ENCODE measurements at places on chromosomes 16 and 17.

GRCh38 chr17:75345514-75346167 is 56.4 kb upstream of the SLC25A19 start:
- DNase-seq: peak; percentile 63

- DNase-seq: no peak
Observed at GRCh38 chr16:17339764-17340541, 130.8 kb downstream of the XYLT1 start.

GRCh38 chr16:84552135-84552534 is 47.7 kb upstream of the MEAK7 start:
- DNase-seq: no peak

GRCh38 chr17:44086364-44087311 is 16.1 kb downstream of the G6PC3 start:
- no peak for DNase-seq

GRCh38 chr16:69329369-69330285 is 761 bp downstream of the PDF start:
- peak; percentile 7 for DNase-seq

GRCh38 chr16:80824623-80825364 is 20.4 kb upstream of the CDYL2 start:
- DNase-seq: no peak

- no peak for DNase-seq
Observed at GRCh38 chr17:76740329-76741118, 2.6 kb downstream of the MFSD11 start.

DNA sequence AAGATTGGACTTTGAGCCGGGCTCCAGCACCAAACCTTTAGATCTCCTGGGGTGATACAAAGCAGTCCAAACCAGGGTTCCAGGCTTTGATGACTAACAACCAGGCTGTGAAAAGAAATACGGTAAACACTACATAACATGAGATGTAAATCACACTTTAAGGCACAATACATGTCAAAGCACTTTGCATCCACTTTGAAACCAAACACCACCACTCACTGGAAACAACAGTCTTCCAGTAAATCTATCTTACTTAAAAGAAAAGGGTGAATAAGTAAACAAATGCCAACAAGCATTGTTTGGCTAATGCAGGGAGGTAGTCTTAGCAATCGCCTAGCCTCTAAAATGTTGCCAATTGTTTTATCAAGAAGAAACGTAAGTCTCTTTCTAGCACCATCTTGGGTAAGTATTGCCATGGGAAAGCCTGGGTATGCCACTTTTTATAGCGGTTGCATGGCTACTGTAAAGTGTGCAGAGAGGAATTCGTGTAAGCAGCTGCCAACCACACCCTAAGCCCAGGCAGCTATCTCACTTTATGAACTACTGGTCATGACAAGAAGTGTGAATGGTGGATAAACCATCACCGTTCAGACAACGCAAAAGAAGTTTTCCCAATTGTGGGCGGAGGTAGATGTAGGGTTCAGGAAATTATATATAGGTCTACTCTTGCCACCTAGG is 267.4 kb upstream of the PSMD7 start:
- no peak for DNase-seq

- DNase-seq: no peak
Observed at GRCh38 chr16:67040166-67040565, 11.2 kb downstream of the CBFB start.

DNA sequence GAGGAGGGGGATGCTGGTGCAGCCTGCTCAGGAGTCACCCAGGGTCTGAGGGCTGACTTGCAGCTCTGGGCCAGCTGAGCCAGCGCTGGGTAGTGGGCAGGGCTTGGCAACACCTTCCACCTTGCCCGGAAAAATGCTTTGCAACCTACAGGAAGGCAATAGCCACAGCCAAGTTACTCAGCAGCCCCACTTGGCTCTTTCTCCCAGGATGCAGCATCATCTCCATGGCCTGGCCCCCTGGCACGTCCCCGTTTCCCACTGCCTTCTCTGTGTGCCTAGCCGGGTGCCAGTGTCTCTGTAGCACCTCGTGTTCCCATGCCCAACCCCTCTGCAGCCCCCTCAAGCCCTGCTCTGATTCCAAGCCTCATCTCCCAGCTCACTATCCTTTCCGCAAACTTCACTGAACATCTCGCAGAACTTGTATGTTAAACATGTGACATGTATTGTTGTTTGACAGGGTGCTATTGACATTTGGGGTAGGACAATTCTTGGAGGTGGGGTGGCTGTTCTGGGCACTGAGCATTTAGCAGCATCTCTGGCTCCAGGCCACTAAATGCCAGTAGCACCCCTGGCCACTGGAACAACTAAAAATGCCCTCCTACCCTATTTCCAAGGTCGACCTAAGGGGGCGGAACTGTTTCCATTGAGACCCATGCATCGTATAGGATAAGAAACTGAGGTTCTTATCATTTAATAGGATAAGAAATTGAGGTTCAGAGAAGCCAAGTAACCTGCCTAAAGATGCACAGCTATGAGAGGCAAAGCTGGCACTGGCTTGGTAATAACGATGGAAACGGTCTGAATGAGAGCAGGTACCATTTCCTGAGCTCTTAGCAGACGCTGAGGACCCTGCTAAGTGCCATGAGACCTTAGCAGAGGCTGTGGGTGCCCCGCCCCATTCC is 12.2 kb downstream of the DEXI start:
- no peak for DNase-seq

DNA sequence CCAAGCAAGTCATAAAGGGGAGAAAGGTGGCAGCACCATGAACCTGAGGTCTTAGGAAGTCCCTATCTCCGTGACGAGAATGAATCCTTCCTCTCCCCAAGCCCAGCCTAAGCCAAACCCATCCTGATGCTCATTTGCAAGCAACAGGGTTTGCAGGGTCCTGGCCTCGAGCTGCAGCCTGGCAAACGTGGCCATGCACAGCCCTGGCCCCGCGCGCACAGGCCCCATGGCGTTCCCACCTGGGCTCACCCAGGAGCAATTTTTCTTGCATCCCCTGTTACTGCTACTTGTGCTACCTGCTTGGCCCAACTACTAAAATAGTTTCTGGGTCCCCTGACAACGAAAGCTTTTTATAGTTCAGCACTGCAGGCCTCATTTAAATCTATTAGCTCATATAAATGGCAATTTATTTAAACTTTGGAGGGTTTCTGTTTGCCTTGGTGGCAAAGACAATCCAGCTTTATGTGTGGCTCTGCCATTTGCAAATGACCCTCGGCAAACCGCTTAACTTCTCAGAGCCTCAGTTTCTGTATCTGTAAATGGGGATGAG is 141.5 kb downstream of the C16orf78 start:
- no peak for DNase-seq

DNA sequence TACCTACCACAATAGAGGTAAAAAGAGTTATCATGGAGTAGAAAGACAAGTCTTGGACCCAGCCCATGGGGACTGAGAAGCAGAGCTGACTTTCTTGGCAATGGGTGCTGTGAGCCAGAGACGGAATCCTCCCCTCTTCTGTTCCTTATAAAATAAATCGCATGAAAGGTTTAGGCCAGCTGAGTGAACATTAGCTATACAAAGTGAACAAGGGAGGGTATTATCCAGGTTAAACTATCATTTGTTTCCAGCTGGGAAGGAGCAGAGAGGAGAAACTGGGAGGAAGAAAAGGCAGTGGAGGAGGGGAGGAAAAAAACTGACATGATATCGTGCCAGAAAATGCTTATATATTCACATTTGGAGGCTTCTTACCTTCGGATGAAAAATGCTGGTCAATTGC is 13.3 kb upstream of the PAFAH1B1 start:
- DNase-seq: no peak

All from activated B cell treated with CpG ODN at 0.5 μM for 24 hours (primary cell).